ENCODE measurements at places on chromosomes 16 and 17.

DNA sequence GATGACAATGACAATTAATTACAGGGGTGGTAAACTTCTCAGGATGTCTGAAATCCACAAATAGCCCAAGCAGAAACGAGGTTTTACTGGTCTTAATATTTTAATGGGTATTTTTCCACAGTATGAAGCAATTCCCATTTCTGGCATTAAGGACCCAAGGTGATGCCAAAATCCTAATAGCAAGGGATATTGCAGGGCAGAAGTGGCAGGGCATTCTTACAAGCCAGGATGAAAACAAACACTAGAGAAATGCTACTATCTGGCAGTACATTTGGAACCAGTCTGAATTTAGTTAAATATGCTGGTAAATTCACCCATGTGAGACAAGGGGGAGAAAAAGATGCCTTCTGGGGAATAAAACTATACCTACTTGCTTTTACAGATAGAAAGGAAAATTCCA, 45.2 kb downstream of the RND2 start:
- no peak for DNase-seq

DNA sequence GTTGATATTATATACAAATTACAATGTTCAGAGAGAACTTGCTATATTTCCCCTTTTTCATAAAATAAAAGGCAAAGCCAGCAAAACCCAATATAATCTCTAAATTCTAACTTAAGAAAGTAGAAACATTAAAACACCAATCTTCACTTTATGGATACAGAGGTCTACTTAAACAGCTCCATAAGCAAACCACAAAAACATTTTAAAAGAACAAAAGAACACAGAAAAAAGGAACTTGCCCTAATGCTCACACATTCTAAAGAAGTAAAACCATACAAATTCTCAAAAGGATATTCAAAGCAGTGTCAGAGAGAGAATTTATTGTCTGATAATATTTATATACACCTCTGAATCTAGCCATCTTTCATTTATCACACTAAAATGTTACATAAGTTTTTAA, 606 bp downstream of the ABCA10 start:
- no peak for DNase-seq

- no peak for DNase-seq
These were observed 628 bp upstream of the BLMH start for GRCh38 chr17:30292286-30292858.

DNA sequence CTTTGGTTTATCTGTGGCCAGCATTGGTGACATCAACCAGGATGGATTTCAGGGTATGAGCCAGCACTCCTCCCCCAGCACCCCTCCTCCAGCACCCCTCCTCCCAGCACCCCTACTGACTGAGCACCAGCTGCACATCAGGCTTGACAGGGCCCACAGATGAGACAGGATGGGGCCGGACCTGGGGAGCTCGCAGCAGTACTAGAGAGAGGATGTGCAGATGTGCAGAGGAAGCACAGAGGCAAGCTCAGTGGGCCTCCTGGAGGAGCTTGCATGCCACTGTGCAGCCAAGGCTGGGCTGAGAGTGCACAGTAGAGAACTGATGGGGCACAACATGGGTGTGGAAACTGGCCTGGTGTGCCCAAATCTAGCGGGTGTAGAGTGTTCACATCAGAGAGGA, 16.2 kb downstream of the ITGA3 start:
- DNase-seq = no peak

DNA sequence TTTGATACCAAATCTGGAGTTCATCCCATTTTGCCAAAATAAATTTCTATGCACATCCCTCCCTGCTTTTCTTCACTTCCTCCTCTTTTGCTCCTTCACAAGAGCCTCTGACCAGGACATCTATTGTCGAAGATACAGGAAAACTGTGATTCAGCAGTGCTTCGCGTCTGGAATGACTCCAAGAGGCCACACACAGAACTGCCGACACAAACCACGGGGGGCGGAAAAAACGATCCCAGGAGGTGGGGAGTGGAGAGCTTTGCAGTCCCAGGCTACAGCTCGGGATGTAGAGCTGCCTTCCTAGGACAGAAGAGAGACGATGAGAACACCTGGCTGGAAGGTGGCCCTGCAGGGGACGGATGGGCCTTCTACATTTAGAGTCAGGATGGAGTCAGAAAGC, 102.8 kb downstream of the XYLT1 start:
- no peak for DNase-seq

- no peak for DNase-seq
These were observed 3.1 kb downstream of the EVI2A start for GRCh38 chr17:31318298-31318801.

DNA sequence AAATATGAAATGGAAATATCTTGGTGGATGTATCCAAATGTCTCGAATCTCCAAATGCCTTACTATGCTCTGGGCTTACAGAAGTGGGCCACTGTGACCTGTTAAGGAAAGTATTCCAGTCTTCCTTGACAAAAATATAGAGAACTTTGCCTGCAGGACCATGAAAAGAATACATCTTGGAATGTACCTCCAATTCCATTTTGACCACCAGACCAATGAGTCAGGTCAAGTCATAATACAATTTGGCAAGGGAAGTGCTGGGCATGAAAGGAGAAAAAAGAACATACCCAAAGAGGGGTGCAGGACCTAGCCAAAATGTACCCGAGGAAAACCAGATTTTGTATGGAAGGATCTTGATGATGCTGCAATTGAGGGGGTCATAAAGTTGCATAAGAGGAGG, 1153.7 kb upstream of the GOT2 start:
- DNase-seq = no peak

- no peak for DNase-seq
These were observed 310.1 kb downstream of the FOXL1 start for GRCh38 chr16:86888231-86889053.

GRCh38 chr16:88759245-88759975, 25.6 kb downstream of the PIEZO1 start:
- no peak for DNase-seq

- peak; percentile 63 for DNase-seq
These were observed 12.1 kb downstream of the HSD3B7 start for GRCh38 chr16:30996985-30997724.

- no peak for DNase-seq
These were observed 177.9 kb upstream of the NLRP1 start for GRCh38 chr17:5762191-5762590.

DNA sequence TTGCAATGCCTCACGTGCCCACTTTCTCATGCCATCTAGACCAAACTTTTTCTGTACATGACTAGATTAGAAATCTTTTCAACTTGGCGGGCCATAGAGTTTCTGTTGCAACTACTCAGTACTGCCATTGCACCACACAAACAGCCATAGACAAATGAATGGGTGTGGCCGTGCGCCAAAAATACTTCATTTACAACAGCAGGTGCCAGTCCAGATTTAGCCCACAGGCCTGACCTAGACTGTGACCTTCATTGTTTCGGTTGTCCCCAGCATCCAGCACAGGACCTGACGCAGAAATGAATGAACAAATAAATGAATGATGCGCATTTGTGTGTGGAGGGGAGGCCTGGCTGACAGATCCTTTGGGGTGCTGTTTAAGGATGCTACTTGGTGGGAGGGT, 14.3 kb upstream of the PDK2 start:
- no peak for DNase-seq

DNA sequence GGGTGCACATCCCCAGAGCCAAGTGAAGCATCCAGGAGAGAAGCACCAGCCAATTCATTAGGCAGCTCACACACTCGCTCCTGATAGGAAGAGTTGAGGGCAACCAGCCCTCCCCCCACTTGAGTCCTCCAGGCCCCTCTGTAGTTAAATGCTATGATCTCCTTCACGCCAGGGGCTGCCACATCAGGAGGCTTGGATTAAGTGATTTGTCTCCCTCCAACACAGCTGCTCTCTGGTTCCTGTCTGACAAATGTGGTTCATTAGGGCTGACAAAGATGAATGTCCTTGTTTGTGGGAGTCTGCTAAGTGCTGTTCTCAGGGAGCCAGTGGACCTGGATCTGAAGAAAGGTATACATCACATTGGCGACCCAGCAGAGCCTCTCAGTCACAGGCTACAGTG, 94.5 kb upstream of the WSCD1 start:
- no peak for DNase-seq

DNA sequence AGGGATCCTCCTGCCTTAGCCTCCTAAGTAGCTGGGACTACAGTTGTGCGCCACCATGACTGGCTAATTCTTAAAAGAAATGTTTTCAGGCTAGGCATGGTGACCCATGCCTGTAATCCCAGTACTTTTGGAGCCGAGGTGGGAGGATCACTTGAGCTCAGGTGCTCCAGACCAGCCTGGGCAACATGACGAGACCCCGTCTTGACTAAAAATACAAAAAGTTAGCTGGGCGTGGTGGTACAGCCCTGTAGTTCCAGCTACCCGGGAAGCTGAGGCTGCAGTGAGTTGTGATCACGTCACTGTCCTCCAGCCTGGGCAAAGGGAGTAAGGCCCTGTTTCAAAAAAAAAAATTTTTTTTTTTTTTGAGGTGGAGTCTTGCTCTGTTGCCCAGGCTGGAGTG, 173.1 kb downstream of the SEC14L1 start:
- no peak for DNase-seq

Measured in activated CD8-positive, alpha-beta memory T cell treated with anti-CD3 and anti-CD28 coated beads for 48 hours (primary cell).